CD4-positive, CD25-positive, alpha-beta regulatory T cell (primary cell): ENCODE measurements at places on chromosomes 4 and X. TPM values are rescaled to one million over a fixed set of nuclear protein-coding genes. Genes with fewer than 3 reads are reported as not detected.

IL1RAPL1 gene
- not detected for total RNA-seq

- peaks cover 18% of the 10 kb centered on the region for H3K36me3 ChIP-seq
- H3K4me1 ChIP-seq = peaks cover 45% of the 10 kb centered on the region
- peak overlapping the region; percentile 91 for H3K27ac ChIP-seq
- DNase-seq = peak; percentile 90
- peak overlapping the region; percentile 84 for H3K4me3 ChIP-seq
These were observed 544 bp downstream of the HERC3 start for GRCh38 chr4:88592600-88593448.

DNA sequence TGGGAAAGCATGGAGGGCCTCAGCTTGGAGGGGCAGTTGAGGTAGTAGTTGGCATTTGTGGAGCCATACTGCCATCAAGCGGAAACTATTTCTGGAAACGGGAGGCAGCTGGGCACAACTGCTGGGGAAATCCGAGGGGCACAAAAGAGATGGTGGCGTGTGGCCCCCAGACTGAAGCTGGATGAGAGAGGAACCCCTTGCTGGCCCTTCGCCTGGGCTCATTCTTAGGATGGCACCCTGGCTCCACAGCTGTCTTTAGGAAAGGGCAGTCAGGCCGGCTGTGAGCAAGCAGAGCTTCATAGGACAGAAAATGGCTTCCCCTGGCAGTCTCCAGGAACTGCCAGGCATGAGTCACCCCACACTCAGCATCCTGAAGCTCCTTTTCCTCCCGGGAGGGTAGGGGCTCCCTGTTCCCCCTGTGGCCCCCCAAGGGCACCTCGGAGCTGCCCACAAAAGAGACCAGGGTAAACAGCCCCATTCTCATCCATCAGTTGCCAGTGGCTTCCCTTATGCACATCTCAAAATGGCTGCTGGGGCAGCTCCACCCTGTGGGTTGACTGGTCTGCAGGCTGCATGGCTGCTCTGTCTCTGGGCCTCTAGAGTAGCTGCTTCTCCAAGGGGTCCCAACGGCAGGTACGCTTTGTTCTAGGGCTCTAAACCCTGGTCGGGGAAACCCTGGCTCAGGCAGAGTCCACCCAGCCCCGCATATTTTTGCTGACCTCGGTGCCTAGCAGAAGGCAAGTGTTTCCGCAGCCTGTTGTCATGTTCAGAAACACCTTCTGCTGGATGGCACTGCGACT is 64.7 kb downstream of the NBDY start:
- DNase-seq = no peak
- H3K36me3 ChIP-seq = no peaks in the 10 kb centered on the region
- H3K4me1 ChIP-seq = no peaks in the 10 kb centered on the region
- H3K27ac ChIP-seq = no peak overlapping the region
- H3K4me3 ChIP-seq = no peak overlapping the region
- no peaks in the 10 kb centered on the region for H3K27me3 ChIP-seq

GRCh38 chr4:169115897-169116254 is 105.8 kb upstream of the CBR4 start:
- H3K36me3 ChIP-seq = no peaks in the 10 kb centered on the region
- no peak overlapping the region for H3K27ac ChIP-seq
- no peak overlapping the region for H3K4me3 ChIP-seq
- no peak for DNase-seq

GRCh38 chr4:48944756-48945241 is 38.2 kb upstream of the OCIAD2 start:
- no peaks in the 10 kb centered on the region for H3K36me3 ChIP-seq
- DNase-seq = peak; percentile 8
- H3K27me3 ChIP-seq = peaks cover 5% of the 10 kb centered on the region
- no peak overlapping the region for H3K4me3 ChIP-seq

- no peak overlapping the region for H3K4me3 ChIP-seq
- no peaks in the 10 kb centered on the region for H3K36me3 ChIP-seq
- H3K4me1 ChIP-seq = no peaks in the 10 kb centered on the region
- H3K27me3 ChIP-seq = no peaks in the 10 kb centered on the region
- DNase-seq = no peak
These were observed 184.9 kb downstream of the COMMD8 start for GRCh38 chr4:47278631-47279030.

- no peaks in the 10 kb centered on the region for H3K36me3 ChIP-seq
- no peak overlapping the region for H3K4me3 ChIP-seq
- no peak for DNase-seq
- H3K27me3 ChIP-seq = no peaks in the 10 kb centered on the region
These were observed 119.4 kb downstream of the LUZP4 start for GRCh38 chrX:115408771-115409400.
